ENCODE measurements at places on chromosomes 4 and X. TPM values are rescaled to one million over a fixed set of nuclear protein-coding genes. Genes with fewer than 3 reads are reported as not detected.

DNA sequence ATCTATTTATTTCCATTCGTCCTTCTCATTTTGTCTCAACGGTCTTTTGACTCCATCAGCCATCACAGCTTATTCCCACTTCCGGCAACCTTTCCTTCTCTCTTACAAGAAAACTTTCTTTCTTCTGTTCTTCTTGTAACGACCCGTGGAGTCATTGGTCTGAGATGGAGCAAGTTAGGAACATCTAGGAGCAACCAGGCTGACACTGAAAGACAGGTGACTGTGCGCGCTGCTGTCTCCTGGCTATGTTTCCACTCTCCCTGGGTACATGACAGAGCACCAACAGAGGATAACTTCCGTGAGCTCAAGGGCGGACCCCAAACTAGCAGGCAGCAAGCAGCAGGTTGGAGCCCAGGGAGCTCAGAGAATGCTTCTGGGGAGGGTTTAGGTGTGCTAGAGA lies 2.5 kb downstream of the FGF5 start:
- DNase-seq, result no peak

- DNase-seq, result peak; percentile 89
Observed at GRCh38 chr4:1232661-1233621, 16.0 kb downstream of the CTBP1 start.

DNA sequence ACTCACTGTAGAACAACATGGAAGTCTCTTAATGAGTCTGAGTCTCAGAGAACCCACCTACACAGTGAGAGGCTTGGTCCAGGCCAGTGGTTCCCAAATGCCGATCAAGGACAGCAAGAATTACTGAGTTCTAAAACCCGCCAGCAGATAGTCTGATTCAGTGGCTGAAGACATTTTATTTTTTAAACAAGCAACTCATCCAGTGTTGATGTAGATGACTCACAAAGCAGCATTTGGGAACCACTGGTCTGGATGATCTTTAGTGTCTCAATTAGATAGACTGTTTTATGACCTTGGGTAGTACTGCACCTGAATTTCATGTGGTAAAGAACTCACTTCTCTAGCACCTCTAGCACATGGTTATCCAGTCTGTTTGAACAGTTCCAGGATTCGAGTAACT lies 193.6 kb downstream of the FBXW7 start:
- no peak for DNase-seq

- no peak for DNase-seq
Observed at GRCh38 chrX:5958523-5958922, 270.1 kb downstream of the NLGN4X start.

DNA sequence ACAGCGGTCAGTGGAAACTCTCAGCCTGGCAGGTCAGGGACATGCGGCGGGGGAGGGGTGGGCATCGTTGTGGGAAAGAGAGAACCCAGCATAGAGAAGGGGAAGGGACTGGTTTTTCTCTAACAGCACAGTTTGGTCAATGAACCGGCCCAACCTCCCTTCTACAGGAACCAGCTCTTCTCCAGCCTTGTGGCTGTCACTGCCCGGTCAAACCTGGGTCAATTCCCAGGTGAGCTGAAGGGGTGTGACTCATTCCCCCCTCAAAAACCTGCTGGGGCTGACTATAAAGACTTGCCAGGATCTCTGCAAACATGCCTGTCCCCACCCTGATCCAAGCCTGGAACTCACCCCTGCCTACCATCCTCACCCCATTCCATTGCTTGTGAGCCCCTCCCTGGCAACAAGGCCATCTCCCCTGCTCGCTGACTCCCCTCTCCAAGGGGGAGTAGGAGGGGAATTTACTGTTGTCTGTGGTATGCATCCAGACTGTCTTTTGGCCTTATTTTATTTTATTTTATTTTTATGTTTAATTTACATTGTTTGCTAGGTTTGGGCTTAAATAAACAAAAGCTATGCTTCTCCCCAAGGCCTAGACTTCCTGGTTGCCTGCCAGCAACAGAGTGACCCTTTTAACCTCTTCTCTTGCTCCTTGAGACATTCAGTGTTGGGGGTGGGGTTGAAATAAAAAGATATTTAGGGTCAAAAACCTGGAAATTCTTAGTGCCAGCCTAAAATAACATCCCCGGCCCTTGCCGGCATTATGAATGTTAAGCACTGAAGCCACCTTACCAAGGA lies 49.6 kb downstream of the TSC22D3 start:
- DNase-seq, result peak; percentile 61

- DNase-seq, result peak; percentile 75
Observed at GRCh38 chrX:46796574-46797191, 37.8 kb upstream of the SLC9A7 start.

DNA sequence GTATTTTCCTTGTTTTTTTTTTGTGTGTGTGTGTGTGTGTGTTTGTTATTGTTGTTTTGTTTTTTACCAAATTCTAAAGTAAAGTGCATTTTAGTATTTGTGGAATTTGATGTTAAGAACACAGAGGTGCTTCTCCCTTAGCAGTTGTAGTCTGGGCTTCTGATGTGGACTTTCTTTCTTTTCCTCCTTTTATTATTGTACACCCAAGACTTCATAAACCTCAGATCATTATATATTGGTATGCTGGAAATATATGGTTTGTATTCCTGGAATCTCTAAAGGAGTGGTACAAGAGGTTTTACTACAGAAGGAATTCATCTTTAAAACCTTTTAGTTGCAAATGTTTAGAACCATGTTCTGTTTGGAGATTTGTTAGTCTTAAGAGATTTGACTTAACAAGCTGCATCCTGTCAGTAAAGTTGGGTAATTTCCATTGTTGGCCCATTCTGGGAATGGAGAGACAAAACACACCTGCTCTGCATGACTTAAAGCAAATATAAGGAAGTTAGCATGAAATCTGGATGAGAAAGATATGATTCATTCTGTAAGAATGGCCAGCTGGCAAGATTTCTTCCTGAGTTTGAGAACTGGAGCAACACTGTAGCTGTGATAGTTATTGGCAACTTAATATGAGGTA lies 64.0 kb downstream of the SMAD1 start:
- peak; percentile 10 for DNase-seq

DNA sequence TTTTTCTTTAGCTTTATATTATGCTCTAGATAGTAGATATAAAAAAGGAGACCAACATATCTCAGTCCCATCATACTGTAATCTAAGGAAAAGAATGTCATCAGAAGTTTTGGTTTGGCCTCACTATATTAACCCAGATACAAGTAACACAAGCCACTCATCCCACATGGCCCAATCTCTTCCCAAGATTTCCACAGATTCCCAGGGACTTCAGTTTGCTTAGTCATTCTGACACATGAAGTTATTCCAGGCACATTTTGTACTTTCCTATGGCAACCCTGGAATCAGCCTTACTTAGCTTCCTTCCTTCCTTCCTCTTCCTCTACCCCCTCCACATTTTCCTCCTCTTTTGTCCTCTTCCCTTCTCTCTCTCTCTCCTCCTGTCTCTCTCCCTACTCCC lies 21.7 kb upstream of the DCLK2 start:
- no peak for DNase-seq

- DNase-seq, result no peak
Observed at GRCh38 chr4:140926672-140927071, 170.5 kb upstream of the TBC1D9 start.

DNA sequence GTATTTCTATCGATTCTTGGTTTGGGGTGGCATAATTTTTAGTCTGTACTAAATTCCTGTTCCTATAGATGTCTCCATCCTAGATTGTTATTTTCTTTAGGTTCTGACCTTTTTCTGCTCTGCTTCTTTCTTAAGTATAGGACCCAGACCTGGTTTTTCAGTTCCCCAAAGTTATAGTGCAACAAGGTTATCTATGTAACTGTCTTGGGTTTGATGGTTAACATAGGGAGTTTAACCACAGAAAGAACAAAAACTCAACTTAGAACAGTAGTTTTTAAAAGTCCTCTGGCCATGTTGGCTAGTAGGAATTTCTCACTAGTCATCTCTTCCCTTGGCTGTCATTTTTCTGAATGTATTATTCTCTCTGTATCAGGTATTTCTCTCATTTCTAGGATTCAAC lies 38.8 kb upstream of the MAD2L1 start:
- no peak for DNase-seq

DNA sequence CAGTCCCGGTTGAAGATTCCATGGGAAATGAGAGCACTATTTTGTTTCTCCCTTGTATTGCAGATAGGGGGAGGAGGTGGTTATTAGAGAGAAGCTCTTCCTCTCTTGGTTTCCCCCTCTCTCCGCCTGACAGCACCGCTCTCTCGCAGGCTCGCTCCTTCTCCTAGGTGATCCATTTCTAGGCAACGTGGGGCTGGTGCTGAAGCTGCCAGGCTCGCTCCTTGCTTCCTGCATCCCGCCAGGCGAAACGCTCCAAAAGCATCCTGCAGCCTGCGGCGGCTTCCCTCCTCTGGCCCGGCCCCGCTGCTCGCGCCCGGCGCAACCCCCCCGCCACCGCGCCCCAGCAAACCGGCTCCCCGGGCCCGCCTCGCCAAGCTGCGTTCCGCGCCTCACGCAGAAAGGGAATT lies at the start of gene GRID2:
Gene GRID2, plus strand, starts transcription at position 346 of the 407 bp plus-strand sequence.
- DNase-seq, result no peak

DNA sequence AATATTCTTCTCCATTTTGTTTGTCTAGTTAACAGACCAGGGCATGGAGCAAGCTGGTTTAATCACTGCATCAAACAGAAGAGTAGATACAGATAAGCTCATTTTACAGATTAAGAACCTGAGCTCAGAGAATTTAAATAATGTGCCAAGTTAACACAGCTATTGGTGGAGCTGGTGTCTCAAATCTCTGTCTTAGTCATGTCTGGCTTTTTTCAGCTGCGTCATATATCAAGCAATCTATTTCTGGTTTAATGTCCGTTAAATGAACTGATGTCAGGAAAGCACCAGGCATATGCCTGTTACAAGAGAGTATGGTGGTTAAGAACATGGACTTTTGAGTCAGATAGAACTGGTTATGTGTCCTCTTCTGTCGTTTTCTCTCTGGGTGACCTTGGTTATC lies 79.8 kb upstream of the ADGRA3 start:
- no peak for DNase-seq

- no peak for DNase-seq
Observed at GRCh38 chrX:8673201-8673600, 58.7 kb downstream of the ANOS1 start.

- no peak for DNase-seq
Observed at GRCh38 chr4:35125995-35126712, 1118.2 kb downstream of the ARAP2 start.

ZNF732 gene
- 0.11 TPM for total RNA-seq

UGT2A1 gene
- not detected for total RNA-seq

NXF2 gene
- not detected for total RNA-seq

F8 gene
- total RNA-seq, result 44.6 TPM

USP17L10 gene
- total RNA-seq, result not detected

Data from adrenal gland (tissue), 19 donors.